8988T (cell line): ENCODE measurements at places on chromosomes 5 and 9.

GRCh38 chr5:9474219-9475002 is 71.5 kb downstream of the SEMA5A start:
- no peak for DNase-seq

DNA sequence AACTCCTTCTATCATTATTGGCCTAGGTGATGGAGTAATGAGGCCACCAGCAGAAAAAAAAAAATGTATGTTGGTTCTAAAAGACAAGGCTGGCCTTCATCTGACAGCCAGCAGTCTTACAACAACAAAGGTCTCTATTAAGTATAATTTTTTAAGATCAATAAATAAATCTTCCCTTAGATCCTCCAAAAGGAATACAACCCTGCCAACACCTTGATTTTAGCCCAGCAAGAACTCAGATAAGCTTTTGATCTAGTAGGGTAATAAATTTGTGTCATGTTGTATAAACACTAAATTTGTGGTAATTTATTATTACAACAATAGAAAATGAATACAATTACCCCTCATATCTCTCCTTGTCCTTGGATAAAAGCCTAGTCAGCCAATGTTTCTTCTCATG is 633.2 kb upstream of the FAM174A start:
- DNase-seq: no peak

DNA sequence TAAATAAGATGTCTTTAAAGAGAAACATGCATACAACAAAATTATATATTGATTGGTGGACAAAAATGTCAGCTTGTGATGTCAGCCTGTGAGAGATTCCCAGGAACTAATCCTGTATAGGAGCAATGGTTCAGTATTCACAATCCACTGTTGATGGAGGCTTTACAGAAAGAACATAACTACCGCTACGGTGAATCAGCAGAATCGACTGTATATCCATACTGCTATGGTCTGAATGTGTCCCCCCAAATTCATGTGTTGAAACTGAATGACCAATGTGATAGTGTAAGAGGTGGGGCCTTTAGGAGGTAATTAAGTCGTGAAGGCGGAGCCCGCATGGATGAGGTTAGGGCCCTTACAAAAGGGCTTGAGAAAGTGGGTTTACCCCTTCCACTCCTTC is 40.4 kb upstream of the TBC1D2 start:
- no peak for DNase-seq

DNA sequence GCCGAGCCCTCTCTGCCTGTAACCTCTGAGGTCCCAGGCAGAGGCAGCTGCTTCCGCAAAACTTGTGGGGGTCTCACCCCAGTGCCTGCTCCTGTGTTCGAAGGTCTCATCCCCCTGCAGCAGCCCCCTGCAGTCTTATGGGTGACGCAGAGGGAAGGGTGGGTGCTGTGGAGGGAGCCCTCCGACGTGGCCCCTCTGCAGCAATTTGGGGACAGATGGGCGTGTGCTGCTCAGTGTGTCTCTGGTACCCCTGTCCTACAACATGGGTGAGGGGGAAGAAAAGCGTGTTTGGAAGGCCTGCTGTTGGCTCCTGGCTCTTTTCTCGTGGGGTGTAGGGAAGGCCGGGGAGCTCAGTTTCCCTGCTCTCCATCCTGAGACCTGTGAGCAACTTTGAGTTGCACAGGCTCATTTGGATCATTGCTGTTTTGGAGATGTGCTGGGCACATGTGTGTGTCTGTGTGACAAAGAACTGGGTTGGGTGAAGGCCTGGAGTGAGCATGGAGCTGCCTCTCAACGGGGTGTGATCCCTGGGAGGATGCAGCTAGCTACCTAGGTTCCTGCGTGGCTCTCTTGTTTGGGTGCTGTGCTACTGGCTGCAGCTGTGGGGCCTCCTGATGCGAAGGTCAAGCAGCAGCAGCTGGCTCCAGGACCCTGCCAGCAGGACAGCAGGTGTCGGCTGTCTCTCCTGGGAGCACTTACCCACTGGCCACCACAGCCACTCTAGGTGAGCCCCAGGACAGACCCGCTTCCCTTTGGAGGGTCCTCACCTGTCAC is 179.6 kb upstream of the PITX1 start:
- no peak for DNase-seq

GRCh38 chr5:62538017-62538942 is 40.3 kb upstream of the LRRC70 start:
- DNase-seq: no peak
